ENCODE measurements at places on chromosomes 7 and 10.

- DNase-seq, result no peak
Observed at GRCh38 chr10:35335133-35336083, 901 bp upstream of the CCNY start.

- DNase-seq, result peak; percentile 6
Observed at GRCh38 chr7:30510124-30511075, 5.8 kb upstream of the GGCT start.

GRCh38 chr10:106705681-106706100, 458.8 kb downstream of the SORCS1 start:
- no peak for DNase-seq

GRCh38 chr10:101047268-101047667, 14.5 kb upstream of the KAZALD1 start:
- DNase-seq, result no peak

DNA sequence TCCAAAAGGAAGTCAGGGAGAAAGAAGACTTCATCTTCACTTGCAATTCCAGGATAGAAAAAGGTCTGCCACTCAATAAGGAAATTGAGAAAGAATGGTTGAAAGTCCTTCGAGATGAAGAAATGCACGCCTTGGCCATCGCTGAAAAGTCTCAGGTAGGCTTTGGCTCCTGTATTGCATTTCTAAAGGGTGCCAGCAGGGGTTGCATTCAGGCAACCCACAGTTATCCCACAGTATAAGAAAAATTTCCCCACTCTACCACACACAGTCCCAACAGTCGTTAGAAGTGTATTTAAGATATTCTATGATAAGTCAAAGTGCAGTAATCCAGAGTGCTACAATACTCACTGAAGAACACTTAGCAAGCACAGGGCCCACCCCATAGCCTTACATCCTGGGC, 93.4 kb upstream of the FGL2 start:
- no peak for DNase-seq

- no peak for DNase-seq
Observed at GRCh38 chr7:120617275-120617674, 240.7 kb downstream of the TSPAN12 start.
